ENCODE measurements at places on chromosomes 2 and 18.

GRCh38 chr18:35005963-35006577, 35.1 kb upstream of the MAPRE2 start:
- DNase-seq = no peak

DNA sequence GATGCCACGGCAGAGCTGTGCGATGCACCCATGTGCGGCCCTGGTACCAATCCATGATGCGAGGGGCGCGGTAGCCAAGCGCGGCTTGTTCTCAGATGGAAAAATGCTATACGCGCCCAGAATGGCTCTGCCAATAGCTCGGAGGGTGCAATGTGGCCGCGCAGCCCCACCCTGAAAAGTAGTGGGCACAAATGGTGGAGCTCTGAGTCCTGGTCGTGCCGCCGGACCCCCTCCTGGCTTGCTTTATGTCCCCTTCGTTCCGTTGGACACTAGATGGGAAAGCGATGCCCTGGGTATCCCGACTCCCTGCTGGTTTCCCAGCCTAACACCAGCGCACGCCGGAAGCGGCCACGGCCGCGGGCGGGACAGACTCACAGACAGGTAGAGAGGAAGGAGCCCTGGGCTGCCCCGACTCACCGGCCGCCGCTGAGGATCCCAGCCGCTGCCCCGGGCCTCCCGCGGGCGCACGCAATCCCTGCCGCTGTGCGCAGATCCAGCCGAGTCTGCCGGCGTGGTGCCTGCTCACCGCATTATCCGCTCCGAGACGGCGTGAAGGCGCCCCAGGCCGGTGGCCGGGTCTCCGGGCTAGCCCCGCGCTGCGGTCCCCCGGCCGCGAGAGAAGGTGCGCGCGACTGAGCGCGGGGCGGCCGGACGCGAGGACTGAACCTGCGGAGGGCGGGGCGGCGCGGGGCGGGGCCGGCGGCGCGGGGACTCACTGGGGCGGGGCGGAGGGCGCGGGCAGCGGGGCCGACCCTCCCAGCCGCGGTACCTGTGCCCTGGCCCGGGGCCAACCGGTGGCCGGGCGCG, at the start of gene CDC42EP3:
Gene CDC42EP3 (minus strand): TSS at position 634 of the 807 bp plus-strand sequence. CDS start 25,055 bp downstream, outside the sequence.
- peak; percentile 79 for DNase-seq

GRCh38 chr2:152499896-152500735, 165.1 kb downstream of the FMNL2 start:
- DNase-seq = no peak

GRCh38 chr2:65296971-65297370, 69.3 kb downstream of the ACTR2 start:
- no peak for DNase-seq

DNA sequence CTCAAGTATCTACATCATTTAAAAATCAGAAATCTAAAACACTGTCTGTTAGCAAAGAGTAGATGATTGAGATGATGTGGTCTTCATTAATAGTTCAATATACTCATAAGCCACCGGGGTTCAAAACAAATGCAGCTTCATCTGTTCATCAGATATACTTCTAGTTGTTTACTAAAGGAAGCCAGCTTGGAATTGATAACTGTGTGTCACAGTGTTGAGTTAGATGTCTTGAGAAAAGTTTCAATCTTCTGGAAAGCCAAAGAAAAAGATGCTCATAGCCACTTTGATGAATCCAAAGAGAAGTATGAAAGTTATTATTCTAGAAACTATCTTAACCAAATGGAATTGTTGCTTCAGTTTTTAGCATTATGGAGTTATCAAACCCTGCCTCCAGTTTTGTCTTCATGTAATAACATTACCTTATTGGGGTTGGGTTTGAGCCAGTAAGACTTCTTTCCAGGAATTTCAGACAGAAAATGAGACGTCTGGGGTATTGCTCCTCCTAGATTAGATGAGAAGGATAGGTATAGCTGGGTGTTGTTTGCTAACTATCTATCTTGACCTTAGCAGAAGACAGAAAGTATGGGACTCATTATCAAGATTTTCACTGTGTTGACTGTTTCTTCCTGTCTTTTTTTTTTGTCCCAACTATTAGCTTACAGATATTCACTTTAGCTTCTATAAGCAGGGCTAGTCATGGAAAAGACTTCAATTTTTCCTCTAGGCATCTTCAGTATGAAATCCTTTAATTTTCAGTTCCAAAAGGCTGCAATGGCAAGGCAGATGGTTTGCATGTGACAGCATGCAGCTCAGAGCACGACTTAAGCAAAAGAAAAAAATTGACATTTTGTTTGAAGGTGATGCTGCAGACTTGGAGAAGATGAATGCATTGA, 66.5 kb downstream of the LNPK start:
- DNase-seq = no peak

DNA sequence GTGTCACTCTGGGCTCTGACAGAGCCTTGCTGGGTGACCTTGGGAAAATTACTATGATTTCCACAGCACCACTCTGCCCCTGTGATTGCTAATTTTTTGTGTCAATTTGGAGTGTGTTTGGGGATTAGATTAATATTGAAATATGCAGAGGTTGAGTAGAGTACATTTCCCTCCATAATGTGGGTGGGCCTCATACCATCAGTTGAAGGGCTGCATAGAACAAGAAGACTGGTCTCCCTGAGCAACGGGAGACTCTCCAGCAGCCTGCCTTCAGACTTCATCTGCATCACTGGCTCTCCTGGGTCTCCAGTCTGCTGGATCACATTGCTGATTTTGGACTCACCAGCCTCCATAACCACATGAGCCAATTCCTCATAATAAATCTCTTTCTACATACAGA, 313.7 kb downstream of the TNS1 start:
- no peak for DNase-seq

- no peak for DNase-seq
These were observed 110.8 kb downstream of the MCFD2 start for GRCh38 chr2:46804794-46805193.

GRCh38 chr18:23142251-23142929, 7.1 kb downstream of the CABLES1 start:
- DNase-seq = no peak

DNA sequence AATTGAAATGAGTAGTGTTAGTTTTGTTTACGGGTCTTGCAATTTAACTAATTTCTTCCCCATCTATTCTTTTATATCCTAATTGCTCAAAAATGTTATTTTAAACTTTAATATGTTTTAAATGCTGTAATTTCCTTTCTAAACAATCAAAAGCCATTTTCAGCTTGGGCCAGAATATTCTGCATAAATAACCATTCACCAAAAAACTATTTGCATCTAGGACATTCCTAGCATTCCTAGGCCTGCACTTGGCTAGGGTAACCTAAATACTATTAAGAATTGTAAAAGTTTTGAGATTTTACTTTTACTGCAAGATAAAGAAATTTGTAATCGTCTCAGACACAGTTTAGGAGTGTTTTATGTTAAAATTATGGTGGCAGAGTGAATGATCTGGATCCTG, 7.8 kb upstream of the ETAA1 start:
- no peak for DNase-seq

DNA sequence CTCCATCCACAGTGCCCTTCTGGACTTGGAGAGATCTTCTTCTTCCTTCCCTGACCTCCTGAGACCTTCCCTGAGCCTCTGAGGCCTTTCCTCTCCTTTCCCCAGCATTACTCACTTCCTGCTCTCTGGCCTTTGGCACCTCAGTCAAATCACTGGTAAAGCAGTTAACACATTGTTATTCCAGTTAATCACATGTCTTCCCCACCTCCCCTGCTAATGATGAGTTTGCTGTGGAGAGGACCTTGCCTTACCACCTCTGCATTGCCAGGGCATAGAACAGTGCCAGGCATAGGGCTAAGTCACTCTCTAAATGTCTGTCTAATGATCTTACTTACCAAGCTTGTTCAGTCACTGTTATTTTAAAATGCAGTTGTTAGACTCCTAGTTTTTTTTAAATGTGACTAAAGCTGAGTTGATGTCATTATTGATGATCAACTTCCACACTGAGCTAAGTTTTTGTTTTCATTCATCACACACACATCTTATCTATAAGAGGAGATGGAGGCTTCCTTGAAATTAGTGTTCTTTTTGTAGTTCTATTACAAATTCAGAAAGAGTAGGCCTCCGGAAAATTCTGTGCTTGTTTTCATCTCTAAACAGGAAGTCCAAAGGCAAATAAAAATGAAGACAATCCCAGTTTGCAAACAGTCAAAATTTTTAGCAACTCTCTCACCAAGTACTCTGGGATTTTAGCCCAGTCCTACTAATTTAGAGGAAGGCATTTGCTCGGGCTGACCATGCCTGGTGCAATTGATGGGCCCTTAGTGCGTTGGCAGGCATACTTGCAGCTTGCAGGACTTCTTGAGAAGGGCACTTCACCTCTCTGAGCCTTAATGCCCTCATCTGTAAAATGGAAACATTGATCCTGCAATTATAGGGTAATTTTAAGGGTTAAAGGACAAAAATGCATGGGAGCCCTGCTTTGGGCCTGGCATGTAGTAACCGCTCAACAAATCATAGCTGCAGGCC, 113.7 kb upstream of the SPRED2 start:
- no peak for DNase-seq

DNA sequence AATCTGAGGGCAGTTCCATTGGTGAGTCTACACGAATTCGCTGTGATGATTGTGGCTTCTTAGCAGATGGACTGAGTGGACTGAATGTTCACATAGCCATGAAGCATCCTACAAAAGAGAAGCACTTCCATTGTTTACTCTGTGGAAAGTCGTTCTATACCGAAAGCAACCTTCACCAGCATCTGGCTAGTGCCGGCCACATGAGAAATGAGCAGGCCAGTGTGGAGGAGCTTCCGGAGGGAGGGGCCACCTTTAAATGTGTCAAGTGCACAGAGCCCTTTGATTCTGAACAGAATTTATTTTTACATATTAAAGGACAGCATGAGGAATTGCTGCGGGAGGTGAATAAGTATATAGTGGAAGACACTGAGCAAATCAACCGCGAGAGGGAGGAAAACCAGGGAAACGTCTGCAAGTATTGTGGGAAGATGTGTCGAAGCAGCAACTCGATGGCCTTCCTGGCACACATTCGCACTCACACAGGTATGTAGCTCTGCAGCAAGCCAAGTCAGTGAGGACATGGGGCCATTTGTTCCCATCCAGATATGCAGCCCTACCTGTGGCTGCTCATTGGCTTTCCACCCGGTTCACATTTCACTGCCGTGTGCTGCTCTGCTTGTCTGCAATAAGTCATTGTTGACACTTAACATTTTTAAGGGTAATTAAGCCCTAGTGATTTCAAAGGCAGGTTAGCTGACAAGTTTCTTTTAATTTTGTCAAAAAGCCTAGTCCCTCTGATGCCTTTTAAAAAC, 37.7 kb downstream of the ZNF407 start:
- no peak for DNase-seq

DNA sequence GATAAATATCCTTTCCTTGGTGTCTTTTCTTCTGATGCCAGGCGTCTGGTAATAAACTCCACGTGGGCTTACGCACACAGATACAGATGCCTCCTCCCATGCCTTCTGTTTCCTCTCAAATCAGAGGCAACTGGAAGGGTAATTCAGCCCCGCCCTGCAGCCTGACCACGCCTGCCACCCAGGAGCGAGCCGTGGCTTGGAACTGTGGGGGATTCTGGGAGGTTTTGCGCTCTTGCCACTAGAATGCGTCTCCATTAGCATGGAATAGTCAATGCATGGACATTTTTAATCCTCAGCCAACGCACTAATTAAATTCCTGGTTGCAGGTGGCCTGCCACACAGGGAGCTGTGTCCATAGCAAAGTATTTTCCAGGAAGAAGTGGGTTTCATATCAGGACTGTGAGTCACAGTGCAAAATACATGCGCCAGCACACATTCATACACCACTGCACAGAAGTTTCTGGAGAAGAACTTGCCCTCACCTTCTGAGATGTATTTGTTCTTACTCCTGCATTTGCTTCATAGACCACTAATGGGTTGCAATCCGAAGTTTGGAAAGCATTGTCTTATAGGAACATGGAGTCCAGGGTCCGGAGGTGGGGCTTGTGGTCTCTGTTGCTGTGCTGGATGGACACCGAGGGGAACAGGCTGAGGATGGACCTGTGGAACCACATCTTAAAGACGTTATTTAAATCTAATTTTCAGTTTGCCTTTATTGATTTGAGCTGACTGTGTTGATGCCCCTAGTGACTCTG, 151.4 kb downstream of the LDLRAD4 start:
- peak; percentile 53 for DNase-seq

- no peak for DNase-seq
These were observed 29.6 kb upstream of the PXDN start for GRCh38 chr2:1773883-1774282.

GRCh38 chr18:58758046-58758445, 86.8 kb downstream of the MALT1 start:
- DNase-seq = peak; percentile 5

- no peak for DNase-seq
These were observed 144.3 kb upstream of the SMAD7 start for GRCh38 chr18:49094979-49095632.

- DNase-seq = peak; percentile 96
These were observed 139.8 kb downstream of the ZFP36L2 start for GRCh38 chr2:43086451-43087221.

DNA sequence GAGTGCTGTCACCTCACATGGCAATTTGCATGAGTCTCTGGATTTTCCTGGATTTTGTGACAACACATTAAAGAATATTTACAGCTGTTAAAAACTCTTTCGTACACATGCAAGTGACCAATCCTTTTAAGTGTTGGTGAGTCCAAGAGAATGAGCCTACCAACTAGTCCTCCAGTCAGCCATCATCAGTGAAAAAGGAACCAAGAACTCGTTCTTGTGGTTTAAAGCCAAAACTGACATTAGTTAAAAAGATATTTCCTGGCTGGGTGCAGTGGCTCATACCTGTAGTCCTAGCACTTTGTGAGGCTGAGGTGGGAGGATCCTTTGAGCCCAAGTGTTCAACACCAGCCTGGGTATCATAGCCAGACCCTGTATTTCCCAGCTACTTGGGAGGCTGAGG, 215.4 kb upstream of the ITGA4 start:
- no peak for DNase-seq

GRCh38 chr2:173580956-173581355, 226.3 kb downstream of the CDCA7 start:
- no peak for DNase-seq

GRCh38 chr2:12982149-12982584, 265.4 kb downstream of the TRIB2 start:
- no peak for DNase-seq

- peak; percentile 80 for DNase-seq
These were observed 1.0 kb downstream of the UBR3 start for GRCh38 chr2:169828141-169828811.

- DNase-seq = no peak
These were observed 91.9 kb upstream of the STK17B start for GRCh38 chr2:196263181-196263747.

DNA sequence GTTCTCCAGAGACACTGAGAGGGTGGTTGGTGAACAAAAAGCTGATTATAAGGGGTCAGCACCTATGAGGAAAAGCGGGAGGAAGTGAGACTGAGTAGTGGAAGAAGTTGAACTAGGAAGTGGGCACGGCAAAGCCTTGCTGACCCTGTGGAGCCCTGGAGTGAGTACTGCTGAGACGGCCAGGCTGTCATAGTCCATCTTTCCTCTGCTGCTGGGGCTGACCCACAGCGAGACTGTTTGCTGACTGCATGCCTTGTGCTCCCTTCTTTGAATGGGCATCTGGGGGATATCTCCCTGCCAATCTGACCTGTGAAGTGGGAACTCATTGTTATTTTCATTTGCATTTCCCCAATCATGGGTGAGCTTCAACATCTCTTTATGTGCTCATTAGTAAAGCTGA, 92.4 kb upstream of the LDAH start:
- no peak for DNase-seq

Data from coronary artery (tissue), 2 donors.